ENCODE measurements at places on chromosomes 3 and 15.

DNA sequence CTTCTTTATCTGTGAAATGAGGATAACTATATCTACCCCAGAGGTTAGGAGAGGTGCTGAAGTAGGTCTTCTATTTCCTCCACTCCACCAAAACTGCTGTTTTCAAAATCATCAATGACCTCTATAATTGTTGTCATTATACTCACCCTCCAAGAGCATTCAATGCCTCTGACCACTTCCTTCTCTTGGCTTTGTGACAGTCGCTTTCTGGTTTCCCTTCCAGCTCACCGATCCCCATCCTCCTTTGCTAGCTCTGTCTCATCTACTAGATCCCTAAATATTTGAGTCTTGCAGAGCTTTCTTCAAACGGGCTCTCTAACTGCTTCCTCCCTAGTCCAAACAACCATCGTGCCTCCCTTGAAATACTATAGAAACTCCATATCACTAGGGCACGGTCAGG, 153.5 kb downstream of the RPLP1 start:
- H3K27me3 ChIP-seq: no peaks in the 10 kb centered on the region
- no peak for DNase-seq
- no peaks in the 10 kb centered on the region for H3K4me1 ChIP-seq
- no peaks in the 10 kb centered on the region for H3K36me3 ChIP-seq
- H3K4me3 ChIP-seq: no peak overlapping the region
- no peak overlapping the region for H3K27ac ChIP-seq

DNA sequence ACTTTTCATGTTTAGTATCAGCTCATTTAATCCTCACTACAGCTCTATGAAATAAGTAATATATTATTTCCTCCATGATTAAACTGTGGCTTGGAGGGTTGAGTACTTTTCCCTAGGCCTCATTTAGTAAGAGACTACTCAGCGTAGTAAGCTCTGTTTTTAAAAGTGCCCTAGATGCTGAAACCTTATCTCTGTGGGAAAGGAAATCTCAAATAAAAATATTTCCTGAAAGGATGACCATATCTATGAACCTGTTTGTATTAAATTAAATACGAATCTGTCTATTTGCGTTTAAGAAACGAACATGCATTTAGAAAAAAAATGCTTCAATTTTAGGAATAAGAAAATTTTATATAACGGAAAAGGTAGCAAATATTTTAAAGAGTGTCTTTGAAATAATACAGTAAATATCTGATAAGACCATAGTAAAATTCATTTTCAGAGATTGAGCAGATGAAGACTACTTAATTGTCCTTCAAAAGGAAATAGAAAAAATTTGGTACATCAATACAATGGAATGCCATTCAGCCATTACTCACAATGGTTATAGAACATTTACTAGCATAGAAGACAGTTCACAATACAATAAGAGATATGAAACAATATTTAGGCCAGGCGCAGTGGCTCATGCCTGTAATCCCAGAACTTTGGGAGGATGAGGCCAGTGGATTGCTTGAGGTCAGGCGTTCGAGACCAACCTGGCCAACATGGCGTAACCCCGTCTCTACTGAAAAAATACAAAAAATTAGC, 56.2 kb downstream of the ATG7 start:
- H3K4me1 ChIP-seq: no peaks in the 10 kb centered on the region
- H3K27me3 ChIP-seq: no peaks in the 10 kb centered on the region
- H3K27ac ChIP-seq: no peak overlapping the region
- no peak overlapping the region for H3K4me3 ChIP-seq

DNA sequence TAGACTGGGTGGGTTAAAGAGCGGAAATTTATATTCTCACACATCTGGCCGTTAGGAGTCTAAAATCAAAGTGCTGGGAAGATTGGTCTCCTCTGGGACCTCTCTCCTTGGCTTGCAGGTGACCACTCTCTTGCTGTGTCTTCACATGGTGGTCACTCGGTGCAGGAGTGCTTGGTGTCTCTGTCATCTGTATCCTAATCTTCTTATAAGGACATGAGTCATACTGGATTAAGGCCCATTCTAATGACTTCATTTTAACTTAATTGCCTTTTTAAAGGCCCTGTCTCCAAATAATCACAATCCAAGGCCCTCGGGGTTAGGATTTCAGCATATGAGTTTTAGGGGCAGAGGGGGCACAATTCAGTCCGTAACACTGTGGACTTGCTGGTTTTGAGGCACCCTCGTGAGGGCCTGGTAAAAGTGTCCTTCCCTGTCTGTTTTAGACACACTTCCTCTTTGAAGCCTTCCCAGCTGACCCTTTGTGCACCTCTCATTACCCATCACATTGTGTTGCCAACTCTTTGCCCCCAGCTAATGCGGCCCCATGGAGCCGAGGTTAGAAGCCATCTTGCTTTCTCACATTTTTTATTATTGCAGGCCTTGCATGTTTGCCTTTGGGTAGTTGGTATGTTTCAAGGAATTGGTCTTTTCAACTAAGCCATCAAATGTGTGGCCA, 3.2 kb downstream of the XYLB start:
- no peaks in the 10 kb centered on the region for H3K36me3 ChIP-seq
- DNase-seq: no peak
- no peaks in the 10 kb centered on the region for H3K4me1 ChIP-seq

- no peak for DNase-seq
- H3K36me3 ChIP-seq: no peaks in the 10 kb centered on the region
- no peak overlapping the region for H3K4me3 ChIP-seq
- H3K27ac ChIP-seq: no peak overlapping the region
Measured at GRCh38 chr15:87687523-87687870, 569.0 kb downstream of the NTRK3 start.

DNA sequence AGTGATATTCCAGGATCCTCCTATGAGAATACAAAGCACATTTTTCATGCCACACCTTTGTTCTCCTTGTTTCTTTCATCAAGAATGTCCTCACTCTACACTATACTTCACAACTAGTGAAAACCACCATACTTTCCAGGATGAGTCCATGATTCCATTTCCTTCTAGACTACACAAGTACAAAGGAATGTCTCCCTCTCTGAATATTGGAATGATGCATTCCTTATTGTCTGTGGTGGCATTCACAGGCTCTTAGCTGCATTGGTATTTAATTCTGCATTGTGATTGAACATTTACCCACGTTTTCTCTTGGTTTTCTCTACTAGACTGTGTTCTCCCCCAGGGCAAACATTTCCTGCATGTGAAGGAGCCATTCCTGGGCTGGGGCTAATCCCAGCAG, 217.5 kb downstream of the RAP2B start:
- no peak for DNase-seq
- H3K27me3 ChIP-seq: no peaks in the 10 kb centered on the region
- H3K4me3 ChIP-seq: no peak overlapping the region
- no peak overlapping the region for H3K27ac ChIP-seq
- H3K4me1 ChIP-seq: no peaks in the 10 kb centered on the region

DNA sequence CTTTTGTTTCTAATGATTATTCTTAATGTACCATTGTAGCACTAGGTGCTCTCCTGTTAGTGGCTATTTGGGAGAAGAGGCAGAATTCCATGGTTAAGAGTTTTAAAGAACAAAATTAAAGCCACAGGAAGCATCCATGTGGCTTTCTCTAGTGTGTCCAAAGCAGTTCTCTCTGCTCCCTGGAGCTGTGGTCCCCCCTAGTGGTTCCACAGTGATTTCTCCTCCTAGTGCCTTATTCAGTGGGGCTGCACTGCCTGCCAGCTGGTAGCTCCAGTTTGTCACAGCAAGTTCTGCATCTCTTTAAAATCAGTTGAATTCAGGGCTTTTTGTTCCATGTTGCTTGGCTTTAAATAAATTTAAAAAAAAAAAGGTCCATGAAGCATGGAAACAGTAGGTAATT, 39.6 kb upstream of the FAM98B start:
- H3K27ac ChIP-seq: no peak overlapping the region
- DNase-seq: peak; percentile 67
- H3K36me3 ChIP-seq: no peaks in the 10 kb centered on the region
- no peaks in the 10 kb centered on the region for H3K27me3 ChIP-seq
- no peak overlapping the region for H3K4me3 ChIP-seq
